ENCODE measurements at places on chromosomes 5 and 9.

DNA sequence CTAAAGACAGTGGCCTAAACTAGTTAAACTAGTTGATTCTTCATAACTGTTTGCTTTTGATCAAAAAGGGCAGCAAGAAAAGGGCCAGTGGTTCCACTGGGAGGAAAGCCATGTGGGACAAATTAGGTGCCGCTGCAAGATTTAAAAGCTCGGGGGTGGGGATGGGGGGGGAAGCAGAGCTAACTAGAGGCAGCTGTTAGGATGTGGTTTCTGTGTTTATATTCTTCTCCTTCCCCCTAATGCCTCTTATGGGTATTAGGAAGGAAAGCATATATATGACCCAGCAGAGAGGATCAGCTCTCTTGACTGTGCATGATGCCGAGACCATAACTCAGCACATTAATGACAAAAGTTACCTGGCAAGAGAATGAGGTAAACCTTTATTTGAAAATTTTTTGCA lies 65.7 kb downstream of the EFNA5 start:
- DNase-seq, result no peak

- no peak for DNase-seq
These were observed 28.3 kb upstream of the CRB2 start for GRCh38 chr9:123327697-123328100.

- no peak for DNase-seq
These were observed 114.6 kb upstream of the SPOCK1 start for GRCh38 chr5:137613554-137614265.

- no peak for DNase-seq
These were observed 141.7 kb downstream of the FGF1 start for GRCh38 chr5:142544071-142544753.

- DNase-seq, result no peak
These were observed 95.3 kb upstream of the ITGA2 start for GRCh38 chr5:52893863-52894262.

GRCh38 chr9:18662320-18662719 lies 188.4 kb downstream of the ADAMTSL1 start:
- no peak for DNase-seq

- no peak for DNase-seq
These were observed 32.5 kb downstream of the C9orf152 start for GRCh38 chr9:110175275-110175968.

Measured in CD8-positive, alpha-beta T cell (primary cell).